RPMI7951 (cell line): ENCODE measurements at places on chromosomes 12 and 14. TPM values are rescaled to one million over a fixed set of nuclear protein-coding genes. Genes with fewer than 3 reads are reported as not detected.

Gene KLHL33
- total RNA-seq = not detected in 2 replicates

Gene PLEKHH1
- total RNA-seq = 2.3 and 2.6 TPM in 2 replicates

Gene GYS2
- total RNA-seq = not detected in 2 replicates

Gene TRIM9
- 4.0 and 4.2 TPM in 2 replicates for total RNA-seq

Gene TMED10
- total RNA-seq = 201 and 247 TPM in 2 replicates

Gene GALNT6
- 18.5 and 31.3 TPM in 2 replicates for total RNA-seq

Gene NUAK1
- total RNA-seq = 6.9 and 7.0 TPM in 2 replicates

Gene LRRC10
- total RNA-seq = not detected in 2 replicates

Gene CCDC88C
- 0.10 and 0.12 TPM in 2 replicates for total RNA-seq

Gene GPX2
- not detected in 2 replicates for total RNA-seq

Gene ZDHHC22
- not detected in 2 replicates for total RNA-seq

Gene ST8SIA1
- total RNA-seq = 1.7 and 2.6 TPM in 2 replicates

Gene KCNK10
- not detected in 2 replicates for total RNA-seq

Gene SRGAP1
- total RNA-seq = 2.3 and 4.0 TPM in 2 replicates

Gene IQSEC3
- total RNA-seq = not detected in 2 replicates

Gene NOC4L
- 9.3 and 14.8 TPM in 2 replicates for total RNA-seq

Gene PEBP1
- total RNA-seq = 199 and 230 TPM in 2 replicates

Gene SLC25A21
- total RNA-seq = 0.68 and 0.84 TPM in 2 replicates

Gene SLC17A8
- not detected in 2 replicates for total RNA-seq

Gene AMDHD1
- 0.39 and 1.6 TPM in 2 replicates for total RNA-seq

Gene CCDC85C
- total RNA-seq = 3.4 and 5.8 TPM in 2 replicates

Gene CLEC2A
- not detected in 2 replicates for total RNA-seq

Gene KRT77
- total RNA-seq = not detected in 2 replicates
